ENCODE measurements at places on chromosomes 2 and 18. TPM values are rescaled to one million over a fixed set of nuclear protein-coding genes. Genes with fewer than 3 reads are reported as not detected.

DNA sequence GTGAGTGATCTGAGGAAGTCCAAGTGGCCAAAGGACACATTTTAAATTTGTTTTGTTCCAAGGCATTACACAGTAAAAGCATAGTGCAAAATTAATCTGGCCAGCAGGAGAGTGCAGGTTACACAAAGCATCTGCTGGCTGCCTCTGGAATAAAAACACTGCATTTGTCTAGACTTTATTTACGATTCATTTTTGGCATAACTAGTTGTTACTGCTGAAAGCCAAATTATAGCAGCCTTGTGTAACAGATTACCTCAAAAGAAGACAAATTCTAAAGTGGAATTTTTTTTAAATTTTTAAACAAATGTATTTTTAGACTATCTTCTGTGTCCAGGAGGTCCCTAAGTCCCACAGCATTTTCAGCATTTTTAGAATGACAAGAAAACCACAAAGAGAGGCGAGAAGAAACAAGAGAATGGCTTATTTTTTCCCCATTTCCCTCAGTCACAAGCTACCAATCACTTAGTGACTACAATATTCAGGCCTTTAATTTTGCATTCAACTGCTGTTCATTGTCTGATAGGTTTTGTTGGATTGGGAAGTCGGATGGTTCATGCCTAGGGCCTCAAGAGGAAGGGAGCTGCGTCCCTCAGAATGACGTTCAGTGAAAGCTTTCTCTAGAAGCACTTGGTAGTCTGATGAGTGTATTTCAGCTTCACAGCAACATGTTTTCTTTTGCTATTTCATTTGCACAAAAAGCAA is 46.0 kb downstream of the TMEFF2 start:
- DNase-seq = no peak
- no peak overlapping the region for H3K4me3 ChIP-seq
- H3K36me3 ChIP-seq = no peaks in the 10 kb centered on the region
- H3K27me3 ChIP-seq = no peaks in the 10 kb centered on the region

GRCh38 chr2:44055229-44055628 is 59.4 kb upstream of the LRPPRC start:
- H3K27me3 ChIP-seq = no peaks in the 10 kb centered on the region
- no peak overlapping the region for H3K27ac ChIP-seq
- no peaks in the 10 kb centered on the region for H3K4me1 ChIP-seq
- no peak overlapping the region for H3K4me3 ChIP-seq

DNA sequence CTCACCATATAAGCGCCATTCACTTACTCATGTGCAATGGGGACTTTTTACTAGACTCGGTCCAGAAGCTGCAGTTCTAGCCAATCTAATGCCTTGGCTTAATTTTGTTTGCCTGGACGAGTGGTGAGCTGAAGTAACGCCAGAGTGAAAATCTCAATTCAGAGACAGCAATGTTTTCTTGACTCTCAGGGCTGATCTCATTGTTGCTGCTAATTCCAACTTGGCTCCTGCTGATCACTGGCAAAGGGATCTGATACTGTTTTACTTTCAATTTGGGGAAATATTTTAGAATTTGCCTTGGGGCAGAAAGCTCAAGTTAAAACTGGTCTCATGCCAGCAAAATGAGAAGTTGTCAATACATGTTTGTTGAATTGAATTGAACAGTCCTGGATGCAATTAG is 906.6 kb upstream of the CDH2 start:
- H3K4me1 ChIP-seq = no peaks in the 10 kb centered on the region
- DNase-seq = no peak
- H3K27ac ChIP-seq = peak overlapping the region; percentile 33
- H3K27me3 ChIP-seq = no peaks in the 10 kb centered on the region
- no peak overlapping the region for H3K4me3 ChIP-seq

MDH1B gene
- total RNA-seq = not detected

DNA sequence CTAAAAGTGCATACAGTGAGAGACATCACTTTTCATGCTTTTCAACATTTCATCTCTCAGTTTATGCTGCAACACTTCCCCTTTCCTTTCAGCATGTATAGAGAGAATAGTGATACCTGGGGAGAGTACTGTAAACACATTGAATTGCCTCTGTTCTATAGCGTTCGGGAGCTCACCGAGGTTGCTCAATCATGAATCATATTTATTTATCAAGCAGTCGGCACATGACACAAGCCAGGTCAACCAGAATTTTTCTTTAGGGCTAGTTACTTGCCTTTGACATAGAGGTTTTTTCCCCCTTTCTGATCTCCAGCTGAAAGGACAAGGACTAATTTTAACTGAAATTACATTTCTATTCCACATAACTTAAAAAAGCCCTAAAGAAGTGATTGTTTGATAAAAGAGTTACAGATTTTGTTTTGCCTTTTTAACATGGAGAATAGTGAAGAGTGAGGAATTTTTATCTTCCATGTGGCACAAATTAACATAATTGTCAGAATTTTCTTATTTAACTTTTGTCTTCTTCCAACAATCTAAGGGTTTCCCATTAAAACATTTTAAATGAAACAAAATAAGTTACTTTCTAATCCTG is 690.9 kb upstream of the TMEFF2 start:
- H3K27ac ChIP-seq = no peak overlapping the region
- no peak for DNase-seq
- no peaks in the 10 kb centered on the region for H3K36me3 ChIP-seq
- no peak overlapping the region for H3K4me3 ChIP-seq

TNFAIP6 gene
- total RNA-seq = 13.6 TPM

GRCh38 chr18:59357928-59358327 is 1.1 kb downstream of the LMAN1 start:
- H3K27ac ChIP-seq = peak overlapping the region; percentile 73
- no peak for DNase-seq
- H3K4me1 ChIP-seq = peaks cover 5% of the 10 kb centered on the region
- H3K27me3 ChIP-seq = no peaks in the 10 kb centered on the region
- H3K4me3 ChIP-seq = peak overlapping the region; percentile 67

DNA sequence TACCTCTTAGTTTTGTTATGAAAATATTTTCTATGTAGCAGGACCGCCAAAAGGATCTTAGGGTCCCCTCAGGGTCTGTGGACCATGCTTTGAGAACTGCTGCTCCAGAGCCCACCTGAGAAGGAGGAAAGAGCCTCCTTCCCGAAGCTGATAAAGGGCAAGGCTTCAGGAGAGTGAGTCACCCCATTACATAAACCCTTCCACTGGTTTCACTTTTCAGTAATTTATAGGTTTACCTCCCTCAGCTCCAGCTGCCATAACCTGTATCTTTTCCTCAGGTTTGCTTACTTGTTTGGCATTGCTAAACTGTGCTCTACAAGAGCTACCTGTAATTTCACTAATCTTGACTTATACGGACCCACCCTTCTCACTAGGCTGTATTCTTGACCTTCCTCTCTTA is 6.6 kb downstream of the TTLL4 start:
- H3K36me3 ChIP-seq = peaks cover 7% of the 10 kb centered on the region
- no peak overlapping the region for H3K4me3 ChIP-seq
- no peak for DNase-seq
- no peaks in the 10 kb centered on the region for H3K27me3 ChIP-seq
- no peaks in the 10 kb centered on the region for H3K4me1 ChIP-seq

DSG1 gene
- total RNA-seq = not detected

DNA sequence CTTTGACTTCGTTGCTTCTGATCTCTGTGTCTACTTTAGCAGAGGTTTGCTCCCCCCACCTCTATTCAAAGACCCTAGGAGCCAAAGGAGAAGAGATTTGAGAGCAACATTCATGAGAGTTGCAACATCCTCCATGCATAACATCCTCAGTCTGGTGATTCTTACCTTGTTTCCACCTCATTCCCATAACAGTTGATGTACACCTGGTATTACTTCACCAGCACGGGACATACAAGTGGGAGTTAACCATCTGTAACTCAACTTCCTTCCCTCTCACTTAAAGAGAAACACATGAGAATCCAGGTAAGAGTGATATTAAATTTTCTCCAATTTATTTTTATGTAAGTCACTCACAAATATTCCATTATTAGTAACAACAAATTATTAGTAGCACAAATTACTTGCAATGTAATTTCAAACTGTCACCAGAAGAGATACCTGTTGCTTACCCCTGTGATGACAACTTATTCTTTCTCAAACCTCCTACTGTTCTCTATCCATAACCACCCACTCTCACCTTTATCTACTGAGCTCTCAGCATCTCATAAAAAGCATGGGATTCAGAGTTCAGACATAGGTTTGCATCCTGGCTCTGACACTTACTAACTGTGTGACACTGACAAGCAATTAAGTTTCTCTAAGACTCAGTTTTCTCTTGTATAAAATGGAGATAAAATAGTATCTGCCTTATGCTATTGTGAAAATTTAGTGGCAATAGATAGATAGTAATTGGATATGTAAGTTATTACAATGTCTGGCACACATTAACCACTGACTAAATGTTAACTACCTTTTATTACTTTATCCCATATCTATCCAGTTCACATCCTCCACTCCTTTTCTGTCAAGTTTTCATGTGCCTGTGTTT is 184.6 kb upstream of the SRD5A2 start:
- no peaks in the 10 kb centered on the region for H3K4me1 ChIP-seq
- H3K36me3 ChIP-seq = no peaks in the 10 kb centered on the region
- DNase-seq = no peak
- no peaks in the 10 kb centered on the region for H3K27me3 ChIP-seq

DNA sequence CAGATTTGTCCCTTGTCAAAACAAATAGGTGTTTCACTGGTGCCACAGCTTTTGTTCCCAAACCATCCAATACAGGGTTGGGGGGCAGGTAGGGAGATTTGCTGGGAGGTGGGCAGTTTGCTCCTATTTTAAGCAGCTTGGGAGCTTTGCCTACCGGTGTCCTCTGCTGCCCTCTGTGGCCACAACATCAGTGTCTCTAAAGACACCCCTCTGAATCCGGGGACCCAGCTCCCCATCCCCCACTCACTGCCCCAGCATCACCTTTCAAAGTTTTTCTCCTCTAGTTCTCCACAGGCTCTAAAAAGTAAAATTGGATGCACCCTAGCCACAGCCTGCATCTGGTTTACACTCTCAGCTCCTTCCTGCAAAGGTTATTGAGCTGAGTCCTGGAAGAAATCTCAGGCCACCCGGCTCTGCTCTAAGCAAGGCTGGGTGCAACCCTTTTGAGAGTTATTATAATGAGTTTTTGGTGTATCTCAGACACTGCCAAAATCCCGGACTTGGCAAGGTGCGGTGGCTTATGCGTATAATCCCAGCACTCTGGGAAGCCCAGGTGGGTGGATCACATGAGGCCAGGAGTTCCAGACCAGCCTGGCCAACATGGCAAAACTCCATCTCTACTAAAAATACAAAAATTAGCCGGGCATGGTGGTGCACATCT is 2.9 kb upstream of the EPAS1 start:
- no peak overlapping the region for H3K27ac ChIP-seq
- no peak overlapping the region for H3K4me3 ChIP-seq
- H3K4me1 ChIP-seq = peaks cover 3% of the 10 kb centered on the region
- no peaks in the 10 kb centered on the region for H3K27me3 ChIP-seq

DNA sequence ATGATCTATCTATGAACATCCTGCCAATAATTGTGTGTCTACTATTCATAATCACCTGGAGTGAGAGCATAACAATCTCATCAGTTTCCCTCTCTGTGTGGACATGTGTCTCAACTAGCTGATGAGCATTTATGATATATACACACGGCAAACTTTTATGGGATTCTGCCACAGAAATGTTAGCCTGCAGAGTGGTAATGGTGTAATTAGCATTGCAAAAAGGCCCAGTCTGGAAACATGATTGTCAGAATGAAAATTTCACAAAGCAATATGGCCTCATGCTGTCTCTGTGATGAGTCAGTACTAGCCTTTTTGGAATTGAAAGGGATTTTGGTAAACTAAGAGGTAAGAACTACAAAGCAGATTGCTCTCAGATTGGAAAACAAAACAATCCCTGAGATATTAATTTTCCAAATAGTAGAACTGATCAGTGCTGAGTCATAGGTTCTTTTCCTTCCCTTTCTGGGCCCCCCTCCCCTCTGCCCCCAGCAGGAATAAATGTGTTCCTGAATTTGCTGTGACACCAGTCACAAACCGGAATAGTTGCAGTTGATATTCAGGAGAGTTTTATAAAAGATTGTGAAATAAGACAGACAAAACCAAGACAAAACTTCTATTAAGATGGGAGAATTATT is 189.2 kb downstream of the OSR1 start:
- H3K4me1 ChIP-seq = no peaks in the 10 kb centered on the region
- no peaks in the 10 kb centered on the region for H3K27me3 ChIP-seq
- H3K27ac ChIP-seq = no peak overlapping the region
- H3K4me3 ChIP-seq = no peak overlapping the region
- no peaks in the 10 kb centered on the region for H3K36me3 ChIP-seq

DNA sequence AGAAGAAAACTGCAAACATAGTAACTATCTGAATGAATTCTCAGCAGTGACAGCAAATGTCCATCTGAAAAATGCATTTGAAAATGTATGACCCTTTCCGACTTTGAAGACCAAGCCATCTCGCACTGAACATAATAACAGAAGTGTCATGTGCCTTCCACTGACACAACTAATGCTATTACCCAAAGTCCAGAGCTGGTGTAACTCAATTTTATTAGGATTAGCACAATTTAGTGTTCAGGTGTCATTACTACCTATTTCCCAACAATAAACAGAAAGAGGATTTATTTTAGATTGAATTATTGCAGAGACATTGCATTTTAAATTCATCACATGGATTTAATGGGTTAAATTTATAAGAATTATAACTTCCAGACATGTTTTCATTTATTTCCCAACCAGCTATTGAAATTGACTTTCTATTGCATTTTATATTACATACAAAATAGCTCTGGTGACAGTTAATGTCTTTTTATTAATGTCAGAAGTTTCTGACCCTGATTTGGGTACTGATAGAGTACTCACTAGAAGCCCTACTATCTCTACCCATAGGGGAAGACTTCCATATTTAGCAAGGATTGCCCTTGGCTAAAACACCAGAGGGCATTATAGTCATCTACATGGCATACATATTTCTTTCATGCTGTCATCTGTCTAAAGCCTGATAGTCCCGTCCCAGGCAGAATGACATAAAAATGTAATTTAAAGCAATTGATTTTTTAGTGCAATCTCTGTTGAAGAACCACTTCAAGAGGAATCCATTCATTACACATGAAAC is 7.0 kb upstream of the STK39 start:
- no peaks in the 10 kb centered on the region for H3K27me3 ChIP-seq
- H3K36me3 ChIP-seq = no peaks in the 10 kb centered on the region
- no peak for DNase-seq
